ENCODE measurements at places on chromosomes 3 and 15.

- peak; percentile 80 for DNase-seq
Observed at GRCh38 chr3:101261506-101261905, 58.9 kb downstream of the IMPG2 start.

DNA sequence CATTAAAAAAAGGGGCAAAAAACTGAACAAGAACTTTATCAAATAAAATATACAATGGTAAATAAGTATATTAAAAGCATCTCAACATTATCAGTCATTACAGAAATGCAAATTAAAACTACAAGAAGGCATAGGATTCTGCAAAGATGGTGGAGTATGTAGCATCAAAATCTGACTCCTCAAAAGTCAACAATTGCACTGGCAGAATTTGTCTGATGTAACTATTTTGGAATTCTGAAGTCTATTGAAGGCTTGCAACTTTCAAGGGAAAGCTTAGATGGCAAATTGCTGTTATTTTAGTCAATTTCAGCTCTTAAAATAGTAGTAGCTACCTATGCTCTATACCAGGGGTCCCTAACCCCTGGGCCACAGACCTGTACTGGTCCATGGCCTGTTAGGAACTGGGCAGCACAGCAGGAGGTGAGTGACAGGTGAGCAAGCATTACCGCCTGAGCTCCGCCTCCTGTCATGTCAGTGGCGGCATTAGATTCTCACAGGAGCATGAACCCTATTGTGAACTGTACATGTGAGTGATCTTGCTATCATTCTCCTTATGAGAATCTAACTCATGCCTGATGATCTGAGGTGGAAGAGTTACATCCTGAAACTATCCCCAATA, 107.6 kb downstream of the TGFBR2 start:
- DNase-seq, result no peak

- DNase-seq, result no peak
Observed at GRCh38 chr15:77295446-77295845, 124.5 kb downstream of the PEAK1 start.

GRCh38 chr3:169897284-169897683, 14.1 kb upstream of the SAMD7 start:
- no peak for DNase-seq

DNA sequence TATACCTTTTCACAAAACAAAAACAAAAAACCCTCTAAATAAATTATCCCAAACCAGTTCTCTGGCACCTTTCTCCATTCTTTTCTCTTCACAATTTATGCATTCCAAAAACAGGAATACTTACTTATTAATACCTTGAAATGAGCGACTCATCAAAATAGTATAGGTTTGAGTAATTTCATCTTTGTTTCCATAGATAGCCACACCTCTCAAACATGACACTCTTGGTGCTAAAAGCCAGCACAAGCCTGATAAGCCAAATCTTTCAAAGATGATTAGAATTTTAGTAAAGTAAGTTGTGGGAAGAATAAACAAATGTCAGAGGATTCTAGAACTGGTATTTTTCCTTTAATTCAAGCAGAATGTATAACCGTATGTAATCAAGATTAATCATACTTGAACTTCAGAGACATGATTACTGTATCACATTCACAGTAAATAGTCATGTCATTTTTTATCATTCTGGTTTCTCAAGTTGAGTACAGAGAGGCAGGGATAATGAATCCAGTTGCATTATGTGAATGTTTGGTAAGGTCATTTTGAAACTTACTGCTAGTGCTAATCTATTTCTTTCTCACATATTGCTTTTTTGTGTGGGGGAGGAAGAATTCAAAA, 12.1 kb upstream of the WDR5B start:
- DNase-seq, result no peak

DNA sequence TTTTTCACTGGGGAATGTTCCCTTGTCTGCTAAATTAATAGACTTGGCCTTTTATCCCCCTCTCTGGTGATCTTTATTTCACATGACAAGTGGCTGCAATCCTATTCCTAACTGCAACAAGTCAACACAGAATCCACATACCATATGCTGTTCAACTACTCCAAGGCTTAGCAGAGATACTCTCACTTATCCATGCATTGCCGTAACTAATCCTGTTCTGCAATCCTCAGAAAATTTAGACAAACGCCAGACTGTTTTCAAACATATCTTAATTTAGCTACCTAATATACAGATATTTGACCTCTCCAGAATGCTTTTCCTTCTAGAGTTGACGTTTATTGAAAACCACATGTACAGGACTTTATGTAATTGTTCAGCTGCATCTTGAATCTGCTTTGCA, 37.9 kb downstream of the EID1 start:
- no peak for DNase-seq

GRCh38 chr3:9416139-9416780, 18.8 kb downstream of the SETD5 start:
- peak; percentile 16 for DNase-seq

DNA sequence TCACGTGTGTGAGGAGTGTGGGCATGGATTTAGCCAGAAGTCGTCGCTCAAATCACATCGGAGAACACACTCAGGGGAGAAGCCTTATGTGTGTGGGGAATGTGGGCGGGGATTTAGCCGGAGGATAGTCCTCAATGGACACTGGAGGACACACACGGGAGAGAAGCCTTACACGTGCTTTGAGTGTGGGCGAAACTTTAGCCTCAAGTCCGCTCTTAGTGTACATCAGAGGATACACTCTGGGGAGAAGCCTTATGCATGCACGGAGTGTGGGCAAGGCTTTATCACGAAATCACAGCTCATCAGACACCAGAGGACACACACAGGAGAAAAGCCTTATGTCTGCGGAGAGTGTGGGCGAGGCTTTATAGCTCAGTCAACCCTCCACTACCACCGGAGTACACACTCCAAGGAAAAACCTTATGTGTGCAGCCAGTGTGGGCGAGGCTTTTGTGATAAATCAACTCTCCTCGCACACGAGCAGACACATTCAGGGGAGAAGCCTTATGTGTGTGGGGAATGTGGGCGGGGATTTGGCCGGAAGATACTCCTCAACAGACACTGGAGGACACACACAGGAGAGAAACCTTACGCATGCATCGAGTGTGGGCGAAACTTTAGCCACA, 28.1 kb downstream of the ZNF589 start:
- no peak for DNase-seq

- DNase-seq, result peak; percentile 70
Observed at GRCh38 chr3:179148616-179149405, 654 bp downstream of the PIK3CA start.

DNA sequence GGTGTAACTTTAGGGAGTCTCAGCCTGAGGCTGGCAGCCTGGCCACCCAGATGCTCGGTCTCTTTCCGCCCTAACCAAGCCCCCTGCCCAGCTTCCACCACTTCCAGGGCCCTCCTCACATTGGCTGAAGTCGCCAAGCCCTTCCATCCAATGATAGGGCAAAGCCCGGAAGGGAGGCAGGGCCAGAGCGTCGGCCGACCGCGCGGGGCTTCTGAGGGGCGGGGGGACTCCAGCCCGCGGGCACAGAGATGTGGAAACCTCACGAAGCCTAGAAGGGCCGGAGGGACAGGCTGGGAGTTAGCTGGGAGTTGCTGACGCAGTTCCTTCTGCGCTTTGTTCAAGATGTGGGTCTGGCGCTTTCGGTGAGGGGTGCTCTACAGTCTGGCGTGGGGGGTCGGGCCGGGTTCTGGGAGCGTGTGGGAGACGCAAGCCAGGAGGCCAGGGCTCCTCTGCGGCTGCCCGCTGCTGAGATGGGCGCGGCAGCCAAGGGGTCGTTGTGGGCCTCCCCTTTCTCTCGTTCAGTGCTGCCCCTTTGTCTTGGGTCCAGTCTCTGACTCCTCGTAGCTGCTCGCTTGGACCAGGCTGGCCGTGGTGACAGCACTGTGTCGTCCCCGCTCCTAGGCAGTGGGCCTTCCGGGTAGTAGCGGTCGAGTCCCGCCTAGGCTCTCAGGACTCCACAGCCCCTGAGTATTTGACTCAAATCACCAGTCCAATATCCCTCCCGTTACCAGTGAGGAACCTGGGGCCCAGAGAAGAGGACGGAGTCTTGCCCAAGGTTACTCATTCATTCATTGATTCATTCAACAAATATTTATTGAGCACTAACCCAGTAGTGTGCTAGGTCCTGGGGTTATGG, at the start of gene ZNF660:
Gene ZNF660 (plus strand): TSS at position 319 of the 856 bp plus-strand sequence. CDS start 9,230 bp downstream, outside the sequence.
- DNase-seq, result peak; percentile 79

DNA sequence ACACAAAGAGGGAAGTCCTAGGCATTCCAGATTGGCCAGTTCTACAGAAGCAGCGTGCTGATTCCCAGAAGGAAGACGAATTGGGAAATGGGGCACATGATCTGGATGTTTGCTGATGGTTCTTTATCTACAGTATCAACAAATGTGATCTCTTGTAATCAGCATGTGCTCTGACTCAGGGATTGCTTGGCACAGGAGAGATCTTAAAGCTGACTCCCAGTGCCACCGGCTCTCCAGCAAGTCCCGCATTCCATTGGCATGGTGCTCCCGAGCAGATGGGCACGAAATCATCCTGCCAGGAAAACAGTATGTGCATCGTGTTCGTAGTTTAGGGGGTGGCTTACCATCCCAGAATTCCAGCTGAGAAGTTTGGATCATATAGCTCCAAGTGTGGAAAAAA, 259.9 kb upstream of the NR2F2 start:
- peak; percentile 63 for DNase-seq

DNA sequence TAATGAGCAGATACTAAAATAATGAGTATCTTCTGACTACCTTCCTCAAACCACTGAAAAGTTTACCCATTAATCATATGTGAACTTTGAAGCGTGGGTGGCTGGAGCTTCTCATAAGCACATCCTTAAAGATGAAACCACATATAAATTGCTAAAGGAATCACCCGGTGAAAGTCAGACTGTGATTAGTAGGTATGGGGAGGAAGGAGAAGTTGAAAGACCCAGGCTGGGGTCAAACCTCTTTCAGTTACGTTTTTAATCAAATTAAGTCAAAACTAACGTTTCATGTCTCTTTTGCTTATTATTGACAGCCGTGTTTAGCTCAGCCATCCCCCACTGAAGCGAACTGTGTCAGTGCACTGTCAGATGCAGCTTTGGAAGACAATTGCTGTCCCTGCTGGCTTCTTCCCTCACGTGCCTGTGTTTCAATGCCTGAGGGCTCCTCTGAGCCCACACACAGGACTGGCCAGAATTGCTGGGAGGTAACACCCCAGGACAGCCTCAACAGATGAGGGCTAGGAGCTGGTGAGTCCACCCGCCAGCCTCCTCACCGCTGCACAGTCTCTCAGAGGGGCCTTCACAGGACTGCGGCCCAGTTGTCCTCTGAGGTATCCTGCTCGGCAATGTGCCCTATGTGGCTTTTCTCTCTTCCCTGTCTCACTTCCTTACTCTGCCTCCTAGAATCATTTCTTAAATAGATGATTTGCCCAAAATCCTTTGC, 29.3 kb upstream of the SH3BP5 start:
- peak; percentile 68 for DNase-seq

GRCh38 chr3:82927309-82928253, 1166.1 kb upstream of the GBE1 start:
- DNase-seq, result no peak

- DNase-seq, result no peak
Observed at GRCh38 chr3:111571907-111572460, 23.2 kb downstream of the ZBED2 start.

- no peak for DNase-seq
Observed at GRCh38 chr3:52399593-52399992, 45.3 kb downstream of the SEMA3G start.

DNA sequence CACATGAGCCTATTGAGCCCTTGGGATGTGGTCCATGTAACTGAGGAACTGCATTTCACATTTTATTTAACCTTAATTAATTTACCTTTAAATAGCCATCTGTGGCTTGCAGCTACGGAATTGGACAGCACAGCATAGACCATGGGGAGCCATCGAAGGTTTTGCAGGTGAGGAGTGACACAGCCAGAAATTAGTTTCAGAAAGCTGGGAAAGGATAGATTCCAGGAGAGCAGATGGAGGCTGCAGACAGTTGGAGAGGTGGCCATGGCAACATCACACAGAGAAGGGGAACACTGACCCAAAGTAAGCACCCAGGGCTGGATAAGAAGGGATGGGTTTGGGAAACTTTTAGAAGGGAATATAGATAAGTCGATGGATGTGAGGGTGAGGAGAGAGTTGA, 100.1 kb upstream of the SLC6A11 start:
- no peak for DNase-seq

DNA sequence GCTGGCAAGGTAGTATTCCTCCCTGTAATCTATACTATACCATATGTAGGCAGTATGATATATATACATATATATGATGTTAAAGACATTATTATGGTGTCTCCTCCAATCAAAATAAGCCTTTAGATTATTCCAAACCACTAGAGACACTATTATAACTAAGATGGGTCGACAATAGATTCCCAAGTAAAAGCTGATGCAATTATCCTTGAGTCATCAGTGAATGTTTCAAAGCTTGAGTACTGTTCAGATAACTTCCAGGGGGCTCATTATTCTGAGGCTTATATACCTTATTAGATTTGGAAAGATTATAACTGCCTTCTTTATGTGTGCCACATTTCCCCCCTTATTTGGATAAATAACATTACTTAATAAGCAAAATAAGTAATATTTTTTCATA, 11.9 kb upstream of the C3orf38 start:
- DNase-seq, result peak; percentile 51

GRCh38 chr3:133887074-133887802, 8.4 kb downstream of the RAB6B start:
- no peak for DNase-seq

- DNase-seq, result no peak
Observed at GRCh38 chr15:99440029-99440428, 125.8 kb upstream of the MEF2A start.

DNA sequence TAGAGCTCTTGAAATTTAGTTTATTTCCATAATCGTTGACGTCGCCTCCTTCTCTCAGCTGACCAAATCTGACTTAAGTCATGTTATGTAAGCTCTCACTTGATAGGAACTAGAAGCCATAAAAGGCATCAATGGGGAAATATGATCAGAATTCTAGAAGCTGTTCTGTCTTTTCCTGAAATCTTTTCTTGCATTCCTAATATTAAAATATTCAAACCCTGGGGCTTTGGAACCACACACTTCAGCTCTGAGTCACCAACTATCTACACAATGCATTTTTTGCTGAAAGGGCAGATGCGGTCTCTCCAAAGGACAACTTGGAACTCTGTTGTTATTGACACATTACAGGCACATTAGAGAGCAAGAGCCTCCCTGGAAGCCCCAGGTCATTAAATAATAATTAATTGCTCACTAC, 91.3 kb downstream of the LARS2 start:
- DNase-seq, result peak; percentile 75

DNA sequence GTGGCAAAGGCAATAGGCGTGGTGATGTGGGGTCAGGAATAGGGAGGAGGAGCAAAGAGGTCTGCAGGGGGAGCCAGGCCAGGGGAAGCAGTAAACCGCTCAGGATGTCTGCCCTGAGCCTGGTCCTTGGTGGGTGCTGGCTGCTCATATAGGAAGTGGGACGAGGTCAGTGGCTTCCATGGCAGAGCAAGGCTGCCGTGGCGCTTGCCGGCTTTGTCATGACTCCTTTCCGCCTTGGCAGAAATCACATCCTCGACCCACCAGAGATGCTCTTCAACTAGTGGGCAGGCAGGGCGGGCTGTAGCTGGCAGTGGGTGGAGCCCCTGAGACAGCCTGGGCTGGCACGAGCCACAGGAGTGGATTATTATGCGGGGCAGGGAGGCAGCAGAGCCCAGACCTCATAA, 13.1 kb upstream of the SKOR1 start:
- no peak for DNase-seq

Measured in foreskin fibroblast (primary cell).